Activated CD8-positive, alpha-beta T cell treated with anti-CD3 and anti-CD28 coated beads, Interleukin-2, amount 10 ng/mL, durations not matched to agents 7 days and 5 days (primary cell): ENCODE measurements at places on chromosomes 7 and 10.

GRCh38 chr10:90602862-90603610 lies 254.8 kb downstream of the HTR7 start:
- no peak for DNase-seq

DNA sequence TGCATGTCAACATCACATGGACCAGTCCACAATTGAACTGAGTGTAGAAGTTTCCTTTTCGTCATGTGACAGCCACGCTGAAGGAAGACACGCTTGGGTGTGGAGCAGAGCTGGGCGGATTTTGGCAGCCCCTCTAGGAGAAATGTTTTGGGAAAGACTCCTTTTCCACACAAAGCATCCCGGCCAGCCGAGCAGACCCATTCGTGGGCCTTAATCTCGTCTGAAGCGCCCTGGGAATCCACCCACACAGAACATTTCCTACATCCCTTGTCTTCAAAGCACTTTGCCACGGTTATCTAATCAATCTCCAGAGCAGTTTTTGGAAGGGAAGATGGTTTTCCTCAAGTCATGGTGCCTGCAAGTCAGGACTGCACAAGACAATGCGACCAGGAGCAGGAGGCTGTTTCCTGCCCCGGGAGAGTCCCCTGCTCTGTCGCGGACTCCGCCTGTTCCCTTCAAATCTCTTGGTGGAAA lies 8.4 kb upstream of the IFT22 start:
- DNase-seq = no peak

DNA sequence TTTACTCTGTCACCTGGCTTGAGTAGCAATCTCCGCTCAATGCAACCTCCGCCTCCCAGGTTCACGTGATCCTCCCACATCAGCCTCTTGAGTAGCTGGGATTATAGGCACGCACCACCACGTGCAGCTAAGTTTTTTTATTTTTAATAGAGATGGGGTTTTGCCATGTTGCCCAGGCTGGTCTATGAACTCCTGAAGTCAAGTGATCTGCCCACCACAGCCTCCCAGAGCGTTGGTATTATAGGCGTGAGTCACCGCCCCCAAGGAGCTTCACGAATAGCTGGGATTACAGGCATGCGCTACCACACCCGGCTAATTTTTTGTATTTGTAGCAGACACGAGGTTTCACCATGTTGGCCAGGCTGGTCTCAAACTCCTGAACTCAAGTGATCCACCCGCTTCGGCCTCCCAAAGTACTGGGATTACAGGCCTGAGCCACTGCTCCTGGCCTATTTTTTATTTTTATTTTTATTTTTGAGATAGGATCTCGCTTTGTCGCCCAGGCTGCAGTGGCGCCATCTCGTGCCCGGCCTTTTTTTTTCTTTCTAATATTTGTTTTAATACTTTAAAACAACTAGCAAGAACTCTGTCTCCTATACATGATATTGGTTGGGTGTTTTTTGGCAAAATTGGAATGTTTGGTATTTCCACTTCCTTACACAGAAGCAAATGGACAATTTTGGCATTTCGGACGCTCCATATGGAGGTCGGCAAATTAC lies 1.1 kb downstream of the EFCAB10 start:
- DNase-seq = no peak

DNA sequence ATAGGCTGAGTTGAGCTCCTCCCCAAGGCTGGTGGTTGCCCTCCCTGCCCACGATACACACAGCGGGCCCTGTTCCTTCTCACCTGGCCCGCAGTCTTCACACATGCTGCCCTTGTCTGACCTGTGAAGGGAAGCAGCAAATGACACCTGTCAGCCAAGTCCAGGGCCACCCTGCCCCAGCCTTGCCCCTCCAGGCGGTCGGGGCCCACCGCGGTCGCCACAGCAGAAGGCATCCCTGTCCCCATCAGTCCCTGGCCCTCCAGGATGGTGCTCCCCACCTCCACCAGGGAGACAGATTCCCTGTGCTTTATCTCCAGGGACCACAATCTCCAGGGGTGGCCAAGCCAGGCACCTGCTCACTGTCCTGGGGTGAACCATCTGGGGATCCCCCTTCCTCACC lies 81.2 kb upstream of the TMEM248 start:
- DNase-seq = no peak

- DNase-seq = no peak
Measured at GRCh38 chr7:74262639-74263398, 8.6 kb upstream of the RFC2 start.

DNA sequence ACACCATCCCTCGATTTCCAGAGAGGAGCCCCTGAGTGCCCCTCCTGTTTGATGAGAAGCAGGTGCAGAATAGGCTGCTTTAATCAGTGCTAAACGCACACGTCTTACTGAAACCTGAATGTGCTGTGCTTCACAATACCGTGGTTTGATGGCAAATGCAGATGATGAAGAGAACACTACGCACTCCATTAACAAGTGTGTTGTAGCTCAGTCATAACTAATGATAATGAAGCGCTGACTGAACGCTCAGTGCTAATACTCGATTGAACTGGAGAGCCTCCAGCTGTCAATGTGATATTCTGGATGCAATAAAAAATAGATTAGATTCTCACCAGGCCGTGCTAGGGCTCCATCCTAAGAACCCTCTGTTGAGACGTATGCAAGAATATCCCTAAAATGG lies 279.7 kb upstream of the PLPP4 start:
- no peak for DNase-seq

DNA sequence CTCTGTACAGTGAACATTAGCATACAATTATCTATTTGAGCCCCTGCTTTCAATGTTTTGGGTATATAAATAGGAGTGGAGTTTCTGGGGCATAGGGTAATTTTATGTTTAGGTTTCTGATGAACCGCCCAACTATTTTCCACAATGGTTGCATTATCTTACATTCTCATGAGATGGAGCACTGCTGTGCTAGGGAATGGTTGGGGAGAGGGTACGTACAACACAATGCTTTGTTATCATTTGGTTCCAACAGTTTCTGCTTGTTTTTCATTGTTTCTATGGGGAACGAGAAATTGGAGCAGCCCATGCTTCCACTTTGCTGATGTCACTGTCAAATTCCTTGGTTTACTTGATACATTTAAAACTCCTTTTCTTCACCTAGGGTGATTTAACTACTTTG lies 1115.3 kb downstream of the REEP3 start:
- DNase-seq = no peak

DNA sequence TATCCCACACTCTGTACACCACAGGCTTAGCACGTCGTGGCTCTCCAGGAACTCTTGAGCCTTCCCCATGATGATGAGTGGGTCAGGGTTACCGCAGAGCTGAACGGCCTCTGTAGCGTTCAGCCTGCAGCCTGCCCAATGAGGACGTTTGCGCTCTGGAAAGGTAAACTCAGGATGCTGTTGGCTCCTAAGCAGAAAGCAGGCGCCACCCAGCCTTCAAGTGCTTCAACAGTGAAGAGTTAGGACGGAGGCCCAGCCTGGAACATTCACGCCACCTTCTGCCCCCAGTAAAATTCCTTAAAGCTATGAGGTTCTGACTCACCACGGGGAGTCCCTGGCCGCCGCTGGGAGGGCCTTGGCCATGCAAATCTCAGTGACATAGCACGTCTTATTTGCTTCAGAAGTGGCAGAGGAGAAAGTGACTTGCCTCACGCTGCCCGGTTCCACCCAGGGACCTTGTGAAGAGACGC lies 161.5 kb upstream of the SH2B2 start:
- no peak for DNase-seq

- DNase-seq = no peak
Measured at GRCh38 chr7:100728196-100728595, 5.2 kb upstream of the ZAN start.
